ENCODE measurements at places on chromosomes 1 and 21.

DNA sequence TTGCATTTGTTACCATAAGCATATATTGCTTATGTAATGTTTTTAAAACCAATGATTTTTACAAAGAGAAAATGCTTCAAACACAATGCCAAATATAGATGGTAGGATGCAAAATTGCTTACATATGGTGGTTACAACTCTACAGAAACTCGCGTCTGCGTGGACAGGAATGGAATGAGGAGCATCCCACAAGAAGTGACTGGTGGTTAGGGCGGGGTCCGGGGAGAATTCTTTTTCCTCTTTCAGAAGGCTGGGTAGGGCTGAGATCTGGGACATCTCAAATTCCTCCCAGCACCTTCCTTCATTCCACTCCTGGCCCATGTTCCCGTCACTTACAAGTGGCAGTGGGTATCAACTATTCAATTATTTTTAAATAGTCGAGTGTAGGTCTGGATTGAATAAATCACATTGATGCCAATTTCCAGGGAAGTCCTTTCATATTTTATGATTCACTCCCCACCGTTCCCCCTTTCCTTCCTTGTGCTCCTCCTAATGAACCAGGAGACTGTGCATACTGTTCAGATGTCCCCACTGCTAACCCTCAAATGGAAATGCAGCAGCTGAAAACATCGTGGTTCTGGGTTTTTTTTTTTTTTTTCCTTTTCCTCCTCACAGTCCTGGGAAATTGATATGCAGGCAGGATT lies 174.5 kb upstream of the POU3F1 start:
- no peak for DNase-seq

DNA sequence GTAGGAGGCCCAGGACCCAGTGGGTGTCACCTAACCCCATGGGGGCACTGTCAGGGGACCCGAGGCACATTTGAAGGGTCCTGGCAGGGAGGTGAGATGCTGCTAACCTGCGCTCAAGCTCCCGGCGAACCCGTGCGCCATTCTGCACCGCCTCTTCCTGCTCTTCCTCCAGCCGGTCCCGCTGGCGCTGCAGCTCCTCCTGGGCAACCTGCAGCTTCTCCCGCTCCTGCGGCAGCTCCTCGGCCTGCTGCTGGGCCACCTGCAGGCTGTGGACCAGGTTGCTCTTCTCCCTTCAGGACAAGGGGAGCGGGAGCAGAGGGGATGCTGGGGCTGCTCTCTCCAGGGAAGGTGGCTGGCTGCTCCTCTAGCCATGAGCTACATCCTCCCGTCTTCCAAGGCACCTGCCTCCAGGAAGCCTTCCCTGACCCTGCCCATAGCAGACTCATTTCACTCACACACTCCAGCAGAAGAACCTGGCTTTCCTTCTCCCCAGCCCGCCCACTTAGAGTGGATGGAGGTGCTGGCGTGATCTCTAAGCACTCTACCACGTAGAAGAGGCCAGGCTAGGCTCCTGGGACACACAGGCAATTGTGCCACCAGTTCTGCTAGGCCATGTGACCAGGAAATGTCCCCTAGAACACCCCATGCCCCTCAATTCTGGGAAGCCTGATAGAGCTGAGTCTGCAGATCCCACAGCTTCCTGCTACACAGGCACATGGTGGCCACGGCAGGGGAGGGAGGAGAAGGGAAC lies 15.2 kb upstream of the NBPF1 start:
- no peak for DNase-seq

DNA sequence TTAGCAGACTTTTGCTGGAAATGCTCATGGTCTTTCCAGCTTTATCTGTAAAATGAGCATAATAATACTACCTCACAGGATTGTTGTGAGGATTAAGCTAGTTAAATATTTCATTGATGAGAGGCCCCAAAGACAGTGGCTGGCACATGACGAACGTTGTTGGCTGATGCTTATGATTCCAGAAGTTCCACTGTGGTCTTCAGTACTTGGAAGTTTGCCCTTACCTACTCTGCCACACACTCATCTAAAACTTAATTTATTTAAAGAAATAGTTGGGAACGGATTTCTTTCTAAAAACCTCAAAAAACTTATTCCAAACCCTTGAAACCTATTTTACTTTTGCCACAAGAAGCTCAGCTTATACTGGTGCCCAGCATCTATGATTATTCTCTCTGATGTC lies 170.7 kb downstream of the DHRS3 start:
- DNase-seq, result no peak

DNA sequence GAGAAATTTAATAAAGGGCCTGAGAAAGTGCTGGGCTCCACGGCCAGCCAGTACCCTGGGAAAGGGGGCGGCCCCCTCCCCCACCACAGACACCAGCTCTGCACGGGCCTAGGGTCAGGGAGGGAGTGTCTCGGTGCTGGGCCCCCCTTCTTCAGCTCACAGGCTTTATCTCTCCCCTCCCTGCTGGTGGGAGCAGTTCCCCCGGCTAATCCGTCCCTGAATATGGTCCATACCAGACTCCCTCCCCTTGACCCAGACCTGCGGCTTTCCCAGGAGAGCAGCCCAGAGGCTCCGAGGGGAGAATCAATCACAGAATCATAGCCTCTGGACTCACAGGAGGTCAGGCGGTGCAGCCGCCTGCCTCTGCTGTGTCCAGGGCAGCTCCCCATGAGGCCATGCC lies 26.0 kb upstream of the RSPO1 start:
- DNase-seq, result no peak

DNA sequence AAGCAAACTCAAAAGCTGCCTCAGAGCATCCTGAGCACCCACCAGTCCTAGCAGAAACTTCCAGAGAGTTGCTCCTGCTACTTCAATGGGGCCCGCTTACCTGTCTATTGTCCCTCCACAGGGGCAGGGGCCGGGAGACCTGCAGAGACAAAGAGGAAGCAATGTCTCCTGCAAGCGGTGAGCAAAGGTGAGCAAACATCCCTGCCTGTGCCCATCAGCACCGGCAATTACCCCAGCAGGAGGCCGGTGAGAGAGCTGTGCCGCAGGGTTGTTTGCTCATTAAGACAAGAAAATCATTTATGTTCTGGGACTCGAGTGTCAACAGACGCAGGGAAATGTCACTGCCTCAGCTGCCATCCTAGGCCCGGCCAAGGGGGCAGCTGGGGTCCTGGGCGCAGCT lies 53.8 kb upstream of the TARDBP start:
- no peak for DNase-seq

DNA sequence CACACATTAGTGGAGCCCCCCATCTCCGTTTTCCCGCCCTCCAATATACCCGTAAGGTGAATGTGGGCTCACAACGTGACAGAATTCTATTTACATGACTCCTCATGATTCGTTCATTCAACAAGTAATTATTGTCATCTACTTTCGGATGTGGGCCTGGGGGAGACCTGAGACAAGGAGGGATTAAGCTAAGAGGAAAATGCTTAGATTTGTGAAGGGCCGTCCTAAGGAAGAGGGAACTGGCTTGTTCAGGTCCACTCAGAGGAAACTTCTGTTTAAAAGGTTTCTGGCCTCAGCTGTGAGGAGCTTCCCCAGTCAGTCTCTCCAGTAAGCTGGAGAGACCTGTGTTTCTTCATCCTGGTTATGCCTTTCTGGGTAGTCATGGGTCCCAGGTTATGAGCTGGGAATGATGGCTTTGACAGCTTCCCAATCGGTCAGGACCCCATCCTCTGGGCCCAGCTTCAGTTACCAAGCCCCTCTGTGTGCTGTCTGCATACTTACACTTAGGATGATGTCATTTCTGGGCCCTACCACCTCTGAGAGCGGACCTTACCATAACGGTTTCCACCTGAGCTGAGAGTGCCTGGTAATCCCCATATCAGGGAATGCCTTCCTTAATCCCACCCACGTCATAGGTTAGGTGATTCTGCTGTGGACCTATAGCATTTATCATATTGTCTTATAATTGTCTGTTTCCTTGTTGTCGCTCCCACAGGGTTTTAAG lies 687 bp upstream of the ERI3 start:
- DNase-seq, result no peak

GRCh38 chr1:93552741-93553455 lies 105.0 kb downstream of the FNBP1L start:
- no peak for DNase-seq

DNA sequence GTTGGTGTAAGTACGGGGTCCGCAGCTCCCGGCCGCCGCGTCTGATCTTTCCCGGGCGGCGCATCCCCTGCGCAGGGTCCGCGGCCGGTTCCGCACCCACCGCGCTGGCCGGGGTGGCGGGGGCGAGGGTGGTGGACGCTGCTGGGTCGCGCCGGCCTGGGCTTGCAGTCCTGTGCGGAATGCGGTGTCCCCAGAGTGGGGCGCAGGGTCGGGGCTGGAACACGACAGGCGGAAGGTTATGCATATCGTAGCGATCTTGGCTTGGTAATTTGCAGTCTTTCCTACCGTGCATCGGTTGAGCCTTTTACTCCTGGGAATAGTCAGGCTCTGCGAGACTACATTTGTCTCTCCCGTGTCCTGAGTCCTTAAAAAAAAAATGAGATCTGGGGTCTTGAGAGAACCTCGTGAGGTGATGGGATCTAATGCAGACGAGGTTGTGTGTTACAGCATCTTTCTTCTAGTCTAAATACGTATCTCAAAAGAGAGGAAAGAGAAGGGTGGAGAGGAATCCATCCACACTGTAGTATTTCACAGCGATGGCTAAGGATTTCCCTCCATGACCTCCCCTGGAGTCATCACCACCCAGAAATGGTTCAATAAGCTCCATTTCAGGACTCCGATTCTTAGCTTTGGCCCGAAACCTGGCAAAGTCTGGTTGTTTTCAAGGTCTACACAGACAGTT lies 572 bp downstream of the ATP1B1 start:
- DNase-seq, result no peak
